H1 (cell line): ENCODE measurements at places on chromosomes 5 and 9. TPM values are rescaled to one million over a fixed set of nuclear protein-coding genes. Genes with fewer than 3 reads are reported as not detected.

GRCh38 chr9:71743217-71743705 is 25.1 kb downstream of the CEMIP2 start:
- no peak for DNase-seq

The HRCT1 gene
- total RNA-seq, result not detected in 2 replicates

DNA sequence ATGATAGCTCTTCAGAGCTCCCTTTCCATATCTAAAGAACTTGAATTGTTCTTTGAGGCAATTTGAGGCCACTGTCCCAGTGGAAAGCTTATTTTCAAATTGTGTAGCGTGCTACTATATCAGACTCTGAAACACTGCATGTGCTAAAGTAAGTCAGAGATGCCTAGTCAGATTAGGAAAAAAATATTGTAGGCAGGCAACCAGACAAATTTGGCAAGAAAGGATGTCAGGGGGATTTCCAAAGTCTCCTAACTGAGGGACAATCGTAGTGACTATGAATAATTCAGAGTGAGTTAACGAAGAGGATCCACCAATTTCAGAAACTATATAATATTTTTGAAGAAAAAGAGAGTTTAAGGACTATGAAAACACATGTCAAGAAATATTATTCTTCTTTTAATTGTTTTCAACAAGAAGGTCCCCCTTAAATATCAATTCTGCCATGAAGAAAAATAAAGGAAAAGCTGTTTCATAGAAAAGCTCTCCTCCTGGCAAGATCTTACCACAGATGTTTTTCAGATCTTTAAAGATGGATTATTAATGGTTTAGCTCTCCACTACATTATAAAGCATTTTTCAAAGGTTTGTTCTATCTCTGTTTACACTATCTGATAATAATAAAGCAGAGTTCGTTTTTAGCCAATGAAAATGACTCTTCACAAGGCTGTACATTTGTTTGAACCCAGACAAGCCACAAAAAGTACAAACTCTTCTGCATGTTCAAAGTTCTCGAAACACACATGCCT is 273.5 kb upstream of the PTGER4 start:
- DNase-seq, result no peak

The CER1 gene
- total RNA-seq, result 2.2 and 3.4 TPM in 2 replicates

The SOX30 gene
- total RNA-seq, result not detected in 2 replicates

The CCDC180 gene
- total RNA-seq, result 3.6 and 8.2 TPM in 2 replicates

DNA sequence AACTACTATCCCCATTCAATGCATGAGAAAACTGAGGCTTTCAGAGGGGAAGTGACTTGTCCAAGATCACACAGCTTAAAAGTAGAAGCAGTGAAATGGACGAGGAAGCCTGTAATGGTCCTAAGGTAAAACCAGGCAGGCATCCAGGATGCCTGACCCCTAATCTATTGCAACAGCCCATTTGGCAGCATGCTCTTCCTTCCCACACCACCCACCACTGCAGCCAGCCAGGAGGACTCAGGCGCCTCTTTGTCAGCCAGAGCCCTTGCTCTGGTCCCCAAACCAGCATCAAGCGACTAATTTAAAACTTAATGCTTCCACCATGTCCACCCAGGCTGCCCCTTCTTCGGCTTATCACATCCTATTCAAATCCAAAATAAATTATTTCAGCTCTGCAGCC is 541.6 kb downstream of the CDK5RAP2 start:
- no peak for DNase-seq

- no peak for DNase-seq
Observed at GRCh38 chr9:115035841-115036612, 81.9 kb downstream of the TNC start.

The UHRF2 gene
- total RNA-seq, result 42.5 and 48.0 TPM in 2 replicates

GRCh38 chr9:71120501-71121247 is 747 bp downstream of the TRPM3 start:
- peak; percentile 38 for DNase-seq

DNA sequence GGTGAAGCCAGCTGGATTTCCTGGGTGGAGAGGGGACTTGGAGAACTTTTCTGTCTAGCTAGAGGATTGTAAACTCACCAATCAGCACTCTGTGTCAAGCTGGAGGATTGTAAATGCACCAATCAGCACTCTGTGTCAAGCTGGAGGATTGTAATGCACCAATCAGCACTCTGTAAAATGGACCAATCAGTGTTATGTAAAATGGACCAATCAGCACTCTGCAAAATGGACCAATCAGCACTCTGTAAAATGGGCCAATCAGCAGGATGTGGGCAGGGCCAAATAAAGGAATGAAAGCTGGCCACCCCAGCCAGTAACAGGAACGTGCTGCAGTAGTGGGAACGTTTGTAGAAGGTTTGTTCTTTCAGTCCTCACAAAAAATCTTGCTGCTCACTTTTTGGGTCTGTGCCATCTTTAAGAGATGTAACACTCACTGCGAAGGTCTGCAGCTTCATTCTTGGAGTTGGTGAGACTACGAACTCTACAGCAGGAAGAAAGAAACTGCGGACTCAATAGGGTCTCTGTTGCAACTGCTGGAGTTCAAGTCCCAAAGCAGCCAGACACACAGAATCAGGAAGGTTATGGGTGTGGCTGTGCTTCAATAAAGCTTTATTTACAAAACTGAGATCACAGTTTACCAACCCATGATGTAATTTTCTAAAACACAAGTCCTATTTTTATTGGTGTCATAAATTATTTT is 145.7 kb upstream of the ERCC6L2 start:
- DNase-seq, result no peak

The PCDHA7 gene
- total RNA-seq, result 1.6 and 2.7 TPM in 2 replicates

- no peak for DNase-seq
Observed at GRCh38 chr5:37710965-37711364, 128.9 kb downstream of the GDNF start.

- DNase-seq, result no peak
Observed at GRCh38 chr9:16877256-16877655, 6.8 kb upstream of the BNC2 start.

DNA sequence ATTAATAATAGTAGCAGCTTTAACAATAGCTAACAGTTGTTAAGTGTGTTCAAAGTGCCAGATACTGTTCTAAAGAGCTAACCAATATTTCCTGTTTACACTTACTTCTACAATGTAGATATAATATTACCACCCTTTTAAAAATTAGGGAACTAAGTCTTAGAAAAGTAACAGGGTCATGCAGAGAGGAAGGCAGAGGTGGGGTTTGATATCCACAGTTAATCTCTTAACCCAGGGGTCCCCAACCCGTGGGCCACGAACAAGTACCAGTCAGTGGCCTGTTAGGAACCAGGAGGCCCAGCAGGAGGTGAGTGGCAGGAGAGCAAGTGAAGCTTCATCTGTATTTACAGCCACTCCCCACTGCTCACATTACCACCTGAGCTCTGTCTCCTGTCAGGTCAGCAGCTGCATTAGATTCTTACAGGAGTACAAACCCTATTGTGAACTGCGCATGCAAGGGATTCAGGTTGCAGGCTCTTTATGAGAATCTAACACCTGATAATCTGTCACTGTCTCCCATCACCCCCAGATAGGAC is 89.1 kb downstream of the ACTL7B start:
- no peak for DNase-seq

DNA sequence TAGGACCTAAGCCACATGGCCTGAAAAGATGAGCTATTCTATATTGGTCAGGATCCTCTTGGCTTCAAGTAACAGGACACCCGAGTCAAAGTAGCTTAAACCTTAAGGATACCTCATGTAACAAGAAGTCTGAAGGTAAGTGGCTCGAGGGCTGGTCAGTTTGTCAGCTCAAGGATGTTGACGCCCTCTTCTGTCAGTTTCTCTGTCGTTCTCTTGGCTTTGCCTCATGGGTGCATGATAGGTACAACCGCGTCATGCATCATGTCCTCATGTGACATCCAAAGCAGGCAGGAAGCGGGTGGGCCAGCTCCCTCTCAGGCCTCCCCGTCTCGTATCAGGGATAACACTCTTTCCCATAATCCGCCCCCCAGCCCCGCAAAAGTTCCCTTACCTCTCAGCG is 22.1 kb upstream of the TCERG1 start:
- no peak for DNase-seq

DNA sequence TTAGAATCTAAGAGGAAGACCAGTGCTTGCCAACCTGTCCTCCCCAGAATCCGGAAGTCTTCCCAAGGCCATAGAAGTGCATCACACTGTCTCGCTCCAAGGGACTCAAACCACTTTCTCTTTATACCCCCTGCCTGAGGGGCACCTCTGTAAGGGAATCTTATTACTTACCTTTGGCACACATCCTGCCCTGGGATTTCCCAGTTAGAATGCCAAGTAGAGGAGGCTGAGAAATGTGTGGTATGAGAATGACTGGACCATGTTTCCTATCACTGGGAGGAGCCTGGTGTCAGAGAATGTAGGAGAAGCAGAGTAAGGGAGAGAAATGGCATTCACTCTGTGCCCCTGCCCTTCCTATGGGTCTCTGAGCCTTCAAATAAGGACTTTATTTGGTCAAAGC is 85.8 kb downstream of the AOPEP start:
- DNase-seq, result no peak

GRCh38 chr9:92294297-92294676 is 790 bp upstream of the IARS1 start:
- DNase-seq, result no peak

The ARSI gene
- 4.5 TPM in 2 replicates for total RNA-seq

The HTR1A gene
- 3.8 and 4.7 TPM in 2 replicates for total RNA-seq

DNA sequence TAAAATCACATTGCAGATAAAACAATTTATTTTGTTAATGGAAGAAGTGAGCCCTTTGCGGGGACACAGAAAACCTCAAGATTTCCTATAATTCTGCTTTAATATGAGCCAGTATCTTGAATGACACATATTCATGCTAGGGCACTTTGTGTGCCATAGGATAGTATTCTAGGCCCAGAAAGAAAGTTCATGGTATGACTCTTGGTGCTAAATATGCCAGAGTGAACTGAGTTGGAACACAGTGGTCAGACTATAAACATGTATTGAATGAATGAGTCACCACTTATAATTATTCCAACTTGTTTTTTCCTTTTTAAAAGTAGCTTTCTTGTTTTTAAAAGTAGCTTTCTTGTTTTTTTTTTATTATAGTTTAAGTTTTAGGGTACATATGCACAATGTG is 46.0 kb downstream of the ADAMTS19 start:
- no peak for DNase-seq

DNA sequence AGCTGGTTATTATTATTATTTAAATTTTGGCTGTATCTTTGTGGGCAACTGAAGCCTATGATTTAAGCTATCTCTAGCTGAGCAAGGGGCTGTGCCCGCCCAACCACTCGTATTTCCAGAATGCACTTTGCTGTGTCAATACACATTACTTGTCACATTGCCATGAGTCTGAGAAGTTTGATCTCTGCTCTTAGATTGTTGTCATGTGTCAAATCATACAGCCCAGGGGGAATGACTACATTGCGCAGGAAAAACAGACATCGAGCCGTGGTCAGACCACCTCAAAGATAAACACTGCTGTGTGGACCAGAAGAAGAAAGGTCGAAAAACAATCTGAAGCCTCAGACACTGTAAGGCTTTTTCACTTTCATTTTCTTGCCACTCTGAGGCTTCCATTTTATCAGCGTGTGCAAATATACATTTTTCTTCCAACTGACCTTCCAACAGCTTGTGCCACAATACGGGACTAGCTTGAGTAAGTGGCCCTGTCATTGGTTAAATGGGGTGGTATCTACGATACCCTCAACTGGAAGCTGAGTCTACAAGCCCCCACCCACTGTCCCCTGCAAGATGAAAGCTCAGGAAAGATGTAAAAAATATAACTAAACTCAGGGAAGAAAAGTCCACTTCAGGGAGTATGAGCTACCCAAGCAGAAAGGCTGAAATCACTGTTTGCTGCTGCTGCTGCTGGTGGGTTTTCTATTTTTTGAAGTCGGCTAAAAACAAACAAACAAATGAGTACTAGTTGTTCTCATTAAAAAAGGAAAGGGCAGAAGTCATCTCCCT is 603.0 kb downstream of the BNC2 start:
- no peak for DNase-seq

- DNase-seq, result no peak
Observed at GRCh38 chr5:80165452-80165851, 90.4 kb downstream of the SERINC5 start.

The SPARC gene
- total RNA-seq, result 438 and 452 TPM in 2 replicates

GRCh38 chr9:79796411-79796810 is 224.6 kb downstream of the TLE4 start:
- no peak for DNase-seq
